ENCODE measurements at places on chromosomes 6 and 20.

- DNase-seq, result no peak
Observed at GRCh38 chr20:33687370-33687915, 1.3 kb upstream of the E2F1 start.

- DNase-seq, result no peak
Observed at GRCh38 chr6:154230393-154230792, 126.2 kb downstream of the IPCEF1 start.

GRCh38 chr6:147099974-147100373 is 104.2 kb upstream of the STXBP5 start:
- DNase-seq, result no peak

- no peak for DNase-seq
Observed at GRCh38 chr6:13431861-13432465, 55.4 kb downstream of the GFOD1 start.

DNA sequence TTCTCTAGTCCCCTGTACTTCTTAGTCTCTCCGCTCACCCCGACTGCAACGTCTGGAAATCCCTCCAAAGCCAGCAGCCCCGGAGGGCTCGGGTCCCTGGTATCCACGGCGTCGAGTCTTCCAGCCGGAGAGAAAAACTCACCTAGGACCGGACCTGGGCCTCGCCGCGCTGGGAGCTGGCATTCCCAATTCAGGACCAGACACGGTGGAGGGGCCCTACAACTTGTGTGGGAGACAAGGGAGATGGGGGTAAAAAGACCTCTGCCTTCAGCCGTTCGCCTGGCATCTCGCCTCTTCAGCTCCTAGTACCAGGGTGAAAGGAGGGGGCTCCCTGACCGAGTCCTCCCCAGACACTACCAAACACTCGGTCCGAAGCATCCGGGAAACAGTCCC is 64.3 kb downstream of the GPX5 start:
- no peak for DNase-seq

Measured in COR-L47 (cell line).